ENCODE measurements at places on chromosomes 5 and 9.
A peak's percentile ranks its signal among the peaks of the same experiment; 100 is the strongest.

DNA sequence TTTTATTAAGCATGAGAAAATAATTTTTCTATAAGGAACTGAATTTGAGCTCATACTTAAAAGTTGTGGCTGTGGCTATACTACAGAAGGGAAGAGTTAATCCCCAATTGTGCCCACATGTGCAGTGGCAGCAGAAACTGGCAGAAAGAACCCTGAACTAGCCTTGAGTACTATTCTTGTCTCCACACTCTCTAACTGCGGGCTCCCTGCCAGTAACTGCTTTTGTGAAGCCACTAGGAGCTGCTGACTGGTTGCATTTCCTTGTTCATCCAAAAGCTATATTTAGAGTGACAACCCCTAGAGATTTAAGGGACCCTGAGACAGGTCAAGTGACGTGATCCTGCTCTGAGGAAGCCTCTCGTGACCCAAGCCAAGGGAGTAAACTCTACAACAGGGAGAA lies 238.6 kb downstream of the ELAVL2 start:
- no peaks in the 10 kb centered on the region for H3K36me3 ChIP-seq
- peaks cover 54% of the 10 kb centered on the region for H3K4me1 ChIP-seq
- no peaks in the 10 kb centered on the region for H3K27me3 ChIP-seq
- peak overlapping the region; percentile 45 for H3K4me3 ChIP-seq
- H3K27ac ChIP-seq, result peak overlapping the region; percentile 93
- DNase-seq, result peak; percentile 82

DNA sequence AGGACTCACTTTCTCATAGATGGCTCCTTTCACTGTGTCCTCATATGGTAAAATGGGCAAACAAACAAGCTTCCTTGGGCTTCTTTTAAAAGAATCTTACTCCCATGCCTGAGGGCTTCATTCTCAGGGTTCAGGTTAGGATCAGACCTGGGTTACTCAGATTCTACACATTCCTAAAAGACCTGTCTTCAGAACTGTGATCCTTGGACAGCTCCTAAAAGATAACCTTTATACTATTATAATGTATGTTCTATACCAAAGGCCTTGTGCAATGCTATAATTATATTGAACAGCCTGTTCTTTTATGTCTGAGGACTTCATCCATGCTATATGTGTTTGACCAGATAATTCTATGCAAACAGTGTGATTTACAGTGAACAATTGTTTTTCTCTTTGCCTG lies 264.4 kb upstream of the CDH10 start:
- no peak overlapping the region for H3K27ac ChIP-seq
- H3K27me3 ChIP-seq, result no peaks in the 10 kb centered on the region
- H3K4me3 ChIP-seq, result no peak overlapping the region

GRCh38 chr9:134929193-134930158 lies 11.8 kb upstream of the FCN1 start:
- H3K36me3 ChIP-seq, result no peaks in the 10 kb centered on the region
- H3K4me1 ChIP-seq, result peaks cover 28% of the 10 kb centered on the region
- DNase-seq, result no peak
- H3K4me3 ChIP-seq, result no peak overlapping the region

- peaks cover 76% of the 10 kb centered on the region for H3K4me1 ChIP-seq
- H3K4me3 ChIP-seq, result no peak overlapping the region
- DNase-seq, result no peak
- peak overlapping the region; percentile 98 for H3K27ac ChIP-seq
Observed at GRCh38 chr9:105681724-105682123, 12.6 kb upstream of the TMEM38B start.

DNA sequence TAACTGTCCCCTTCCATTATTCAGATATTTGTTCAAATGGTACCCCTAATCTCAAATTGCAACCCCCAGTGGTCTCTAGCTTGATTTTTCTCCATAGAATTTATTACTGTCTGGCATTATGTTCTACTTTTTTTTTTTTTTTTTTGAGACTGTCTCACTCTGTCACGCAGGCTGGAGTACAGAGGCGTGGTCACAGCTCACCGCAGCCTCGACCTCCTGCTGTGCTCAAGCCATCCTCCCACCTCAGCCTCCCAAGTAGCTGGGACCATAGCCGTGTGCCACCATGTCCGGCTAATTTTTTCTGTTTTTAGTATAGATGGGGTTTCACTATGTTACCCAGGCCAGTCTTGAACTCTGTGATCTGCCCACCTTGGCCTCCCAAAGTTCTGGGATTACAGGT lies 2.0 kb upstream of the REEP5 start:
- H3K4me1 ChIP-seq, result peaks cover 55% of the 10 kb centered on the region
- no peaks in the 10 kb centered on the region for H3K27me3 ChIP-seq
- peaks cover 14% of the 10 kb centered on the region for H3K36me3 ChIP-seq
- peak overlapping the region; percentile 85 for H3K4me3 ChIP-seq
- DNase-seq, result no peak
- no peak overlapping the region for H3K27ac ChIP-seq

GRCh38 chr9:34381323-34381722 lies 4.6 kb upstream of the MYORG start:
- DNase-seq, result peak; percentile 58
- no peak overlapping the region for H3K27ac ChIP-seq
- H3K27me3 ChIP-seq, result no peaks in the 10 kb centered on the region
- peak overlapping the region; percentile 71 for H3K4me3 ChIP-seq
- H3K36me3 ChIP-seq, result no peaks in the 10 kb centered on the region

DNA sequence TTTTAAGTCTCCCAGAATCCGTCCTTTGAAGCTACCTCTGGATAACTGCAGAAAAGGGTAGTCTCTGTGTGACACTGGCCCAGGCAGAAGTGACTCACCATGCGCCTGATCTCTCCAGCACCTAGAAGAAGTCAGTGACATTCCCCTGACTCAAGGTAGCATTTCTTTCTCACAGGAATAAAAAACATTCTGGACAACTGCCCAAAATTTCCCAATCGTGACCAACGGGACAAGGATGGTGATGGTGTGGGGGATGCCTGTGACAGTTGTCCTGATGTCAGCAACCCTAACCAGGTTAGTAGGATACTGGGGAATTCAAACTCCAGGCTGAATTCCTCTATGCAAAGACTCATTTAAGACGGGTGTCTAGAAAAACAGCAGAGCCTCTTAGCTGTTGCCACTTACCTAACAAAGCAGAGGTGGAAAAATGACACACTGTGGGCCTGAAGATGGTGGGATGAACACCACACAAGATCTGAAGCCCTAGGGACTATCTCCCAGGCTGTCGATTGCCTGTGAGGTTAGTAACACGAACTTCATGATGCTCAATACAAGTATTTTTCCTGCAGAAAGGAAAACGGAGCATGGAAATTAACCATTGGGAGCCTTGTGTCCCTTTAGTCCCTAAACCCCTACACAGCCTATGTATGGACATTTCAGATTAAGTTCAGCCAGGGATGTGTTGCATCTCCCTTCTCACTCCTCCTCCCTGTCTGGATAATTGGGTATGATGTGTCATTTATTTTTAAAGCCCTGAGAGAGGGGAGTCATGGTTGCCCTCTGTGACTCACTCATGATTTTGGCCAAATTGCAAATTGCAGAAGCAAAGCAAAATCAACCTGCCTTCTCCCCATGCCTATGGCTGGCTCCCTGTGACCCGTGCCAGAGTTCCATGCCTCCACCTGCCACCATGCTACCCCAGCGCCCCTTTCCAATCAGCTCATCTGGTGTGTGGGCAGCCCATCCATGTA lies 37.2 kb downstream of the THBS4 start:
- no peak for DNase-seq
- H3K36me3 ChIP-seq, result no peaks in the 10 kb centered on the region
- no peak overlapping the region for H3K27ac ChIP-seq

DNA sequence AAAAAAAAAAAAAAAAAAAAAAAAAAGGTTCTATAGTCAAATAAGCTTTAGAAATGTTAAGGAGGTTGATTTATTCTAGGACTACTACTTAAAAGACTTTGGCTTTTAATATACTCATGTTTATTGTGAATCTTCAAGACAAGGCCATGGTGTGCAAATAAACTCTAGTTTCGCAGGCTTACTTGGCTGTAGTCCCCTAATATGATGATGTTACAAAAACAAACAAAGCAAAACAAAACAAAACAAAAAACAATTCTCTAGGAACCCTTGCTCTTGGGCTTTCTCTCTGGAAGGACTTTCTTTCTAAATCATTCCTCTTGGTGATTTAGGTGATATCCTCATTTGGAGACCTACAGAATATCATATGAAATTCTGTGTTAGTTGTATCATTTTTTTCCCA lies 172.0 kb downstream of the GDNF start:
- no peaks in the 10 kb centered on the region for H3K36me3 ChIP-seq
- DNase-seq, result no peak
- no peak overlapping the region for H3K27ac ChIP-seq
- H3K27me3 ChIP-seq, result no peaks in the 10 kb centered on the region
- peaks cover 12% of the 10 kb centered on the region for H3K4me1 ChIP-seq

- DNase-seq, result peak; percentile 90
- H3K27ac ChIP-seq, result no peak overlapping the region
- H3K27me3 ChIP-seq, result no peaks in the 10 kb centered on the region
- peaks cover 9% of the 10 kb centered on the region for H3K4me1 ChIP-seq
Observed at GRCh38 chr5:113606298-113607134, 93.0 kb downstream of the YTHDC2 start.
